ENCODE measurements at places on chromosomes 7 and 10.
A peak's percentile ranks its signal among the peaks of the same experiment; 100 is the strongest.

DNA sequence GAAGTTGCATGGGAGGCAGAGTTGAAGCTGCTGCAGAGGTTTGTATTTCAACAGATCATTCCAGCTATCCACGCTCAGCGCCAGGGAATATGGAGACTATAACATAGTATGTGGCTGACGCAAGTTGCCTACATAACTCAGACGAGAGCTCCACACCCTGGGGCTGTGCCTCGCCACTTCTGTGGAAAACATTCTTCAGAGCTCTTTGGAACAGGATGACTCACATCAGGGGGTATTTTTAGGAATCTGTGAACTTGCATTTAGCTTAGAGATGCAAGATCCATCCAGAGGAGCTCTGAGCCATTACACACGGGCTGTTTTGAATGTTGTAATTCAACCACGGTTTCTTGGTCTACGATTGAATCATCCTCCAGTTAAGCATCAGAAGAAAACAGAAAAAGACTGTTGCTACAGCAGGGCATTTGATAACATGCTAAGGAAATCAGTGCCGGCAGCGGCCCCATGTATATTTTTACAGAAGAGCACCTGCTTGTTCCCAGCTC, 481.5 kb upstream of the AKR1E2 start:
- DNase-seq = no peak

- DNase-seq = no peak
Measured at GRCh38 chr10:82742478-82742877, 867.5 kb downstream of the NRG3 start.

DNA sequence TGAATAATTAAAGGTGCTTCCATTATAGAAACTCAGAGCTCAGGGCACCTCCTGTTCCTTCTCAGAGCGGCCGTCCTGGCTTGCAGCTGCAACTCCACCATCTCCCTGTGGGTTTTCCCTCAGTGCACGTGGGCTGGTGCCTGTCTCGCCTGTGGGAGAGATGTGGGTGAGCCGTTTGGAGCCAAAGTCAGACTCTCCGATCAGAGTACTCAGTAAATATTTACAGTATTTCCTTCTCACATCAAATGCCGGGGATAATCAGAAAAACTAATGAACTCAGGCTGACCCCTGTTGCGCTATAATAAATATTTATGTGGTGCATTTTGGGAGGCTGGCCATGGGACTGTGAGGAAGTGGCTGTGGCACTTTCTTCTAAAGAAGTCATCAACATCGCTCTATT, 155.8 kb upstream of the HABP2 start:
- no peak for DNase-seq

DNA sequence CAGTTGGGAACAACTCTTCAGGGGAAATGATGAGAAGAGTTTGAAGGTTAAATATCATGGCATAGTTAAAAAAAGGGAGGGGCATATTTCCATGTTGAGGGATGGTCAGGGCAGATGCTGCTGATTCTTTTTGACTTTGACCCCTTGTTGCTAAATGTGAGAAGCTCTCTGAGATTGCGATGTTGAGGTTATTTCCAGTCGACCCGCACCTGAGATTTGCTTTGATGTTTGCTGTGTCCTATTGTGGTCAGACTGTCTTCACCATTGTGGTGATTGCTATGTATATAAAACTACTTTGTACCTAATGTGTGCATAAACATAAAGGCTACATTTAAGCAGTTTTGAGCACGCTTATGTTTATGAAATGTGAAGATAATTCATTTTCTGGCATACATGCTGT, 90.9 kb downstream of the BBS9 start:
- no peak for DNase-seq

DNA sequence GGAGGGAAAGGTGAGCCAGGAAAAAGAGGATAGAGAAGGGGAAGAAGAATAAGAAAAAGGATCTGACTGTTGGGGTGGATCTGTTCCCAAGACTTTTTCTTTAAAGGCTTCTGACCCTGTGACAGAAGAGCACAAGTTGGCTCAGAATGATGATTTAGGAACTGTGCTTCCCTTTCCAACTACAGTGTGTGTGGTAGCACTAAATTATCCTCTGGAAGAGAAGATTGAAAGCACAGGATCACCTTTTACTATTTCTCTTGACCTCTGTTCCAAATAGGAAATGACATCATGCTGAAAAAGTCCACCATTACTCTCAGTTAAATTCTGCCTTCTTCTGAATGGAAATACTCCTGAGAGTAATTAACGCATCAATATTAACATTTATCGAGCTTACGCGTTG, 47.2 kb downstream of the VAX1 start:
- DNase-seq = no peak

- no peak for DNase-seq
Measured at GRCh38 chr7:155529845-155530244, 16.5 kb downstream of the CNPY1 start.

DNA sequence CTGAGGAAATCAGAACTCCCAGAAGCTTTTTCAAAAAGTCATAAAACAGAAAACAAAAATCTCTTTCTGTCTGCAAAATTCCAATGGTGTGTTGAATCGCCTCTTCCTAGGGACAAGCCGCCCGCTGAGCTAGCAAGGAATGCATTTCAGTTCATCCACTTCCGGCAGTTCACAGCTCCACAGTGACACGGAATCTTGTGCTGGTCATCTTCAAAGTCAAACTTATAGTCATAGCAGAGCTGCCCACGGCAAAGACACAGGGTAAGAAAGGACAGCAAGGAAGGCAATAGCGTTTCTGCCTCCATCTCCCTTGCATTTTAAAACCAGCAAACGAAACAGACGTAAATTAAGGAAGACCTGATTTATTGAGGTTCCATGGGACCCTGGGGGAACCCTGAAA, 111.2 kb downstream of the GALNT11 start:
- no peak for DNase-seq

DNA sequence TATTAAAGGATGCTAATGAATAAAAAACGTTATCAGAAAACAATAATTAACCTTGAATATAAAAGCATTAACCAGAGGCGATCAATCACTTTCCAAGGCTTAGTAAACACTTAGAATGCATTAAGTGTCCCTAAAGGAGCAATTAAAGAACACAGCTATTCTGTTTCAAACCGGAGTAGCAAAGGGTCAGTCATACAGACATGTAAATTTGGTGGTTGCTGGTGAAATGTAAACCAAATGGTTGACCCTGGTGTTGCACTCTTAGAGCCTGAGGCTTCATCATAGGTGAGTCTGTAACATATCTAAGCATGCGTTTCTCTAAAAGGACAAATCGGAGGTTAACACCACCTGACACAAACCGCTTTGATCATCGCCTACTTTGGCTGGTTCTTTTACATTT, 1280.1 kb downstream of the TYW1 start:
- no peak for DNase-seq

GRCh38 chr7:22357311-22358175, 589 bp upstream of the RAPGEF5 start:
- DNase-seq = no peak

DNA sequence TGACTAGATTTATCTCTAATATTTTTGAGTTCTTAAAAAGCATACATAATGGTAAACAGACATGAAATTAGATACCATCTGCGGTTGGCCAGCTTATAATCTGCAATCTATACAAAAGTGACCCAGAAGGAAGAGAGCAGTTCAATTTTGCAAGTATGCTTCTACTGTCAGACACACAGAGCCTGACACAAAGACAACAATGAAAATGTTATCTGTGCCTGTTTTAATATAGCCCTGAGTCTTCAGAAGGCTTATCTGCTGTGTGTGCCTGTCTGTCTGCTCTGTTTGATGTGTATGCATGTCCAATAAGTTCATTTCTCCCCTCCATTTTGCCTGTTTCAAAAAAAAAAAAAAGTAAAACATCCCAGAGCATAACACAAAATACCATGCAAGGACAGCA, 73.3 kb upstream of the FHIP2A start:
- no peak for DNase-seq

DNA sequence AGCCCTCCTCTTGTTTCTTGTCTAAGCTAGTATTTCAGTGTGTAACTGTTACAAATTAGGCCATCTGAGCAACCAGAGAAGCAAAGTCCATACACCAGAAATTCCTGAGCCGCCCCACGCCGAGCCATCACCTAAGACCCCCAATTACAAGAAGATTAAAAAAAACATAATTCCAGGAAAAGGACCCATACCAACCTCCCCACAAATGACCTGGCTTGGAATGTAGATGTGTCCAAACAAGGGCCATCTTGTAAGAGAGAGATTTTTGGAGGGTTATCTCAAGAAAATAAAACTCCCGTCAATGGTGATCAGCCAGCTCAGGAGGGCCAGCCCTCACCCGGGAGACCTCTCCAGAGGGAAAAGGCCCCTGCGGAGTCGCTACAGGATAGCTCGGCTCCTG, 83.1 kb downstream of the LRGUK start:
- no peak for DNase-seq

DNA sequence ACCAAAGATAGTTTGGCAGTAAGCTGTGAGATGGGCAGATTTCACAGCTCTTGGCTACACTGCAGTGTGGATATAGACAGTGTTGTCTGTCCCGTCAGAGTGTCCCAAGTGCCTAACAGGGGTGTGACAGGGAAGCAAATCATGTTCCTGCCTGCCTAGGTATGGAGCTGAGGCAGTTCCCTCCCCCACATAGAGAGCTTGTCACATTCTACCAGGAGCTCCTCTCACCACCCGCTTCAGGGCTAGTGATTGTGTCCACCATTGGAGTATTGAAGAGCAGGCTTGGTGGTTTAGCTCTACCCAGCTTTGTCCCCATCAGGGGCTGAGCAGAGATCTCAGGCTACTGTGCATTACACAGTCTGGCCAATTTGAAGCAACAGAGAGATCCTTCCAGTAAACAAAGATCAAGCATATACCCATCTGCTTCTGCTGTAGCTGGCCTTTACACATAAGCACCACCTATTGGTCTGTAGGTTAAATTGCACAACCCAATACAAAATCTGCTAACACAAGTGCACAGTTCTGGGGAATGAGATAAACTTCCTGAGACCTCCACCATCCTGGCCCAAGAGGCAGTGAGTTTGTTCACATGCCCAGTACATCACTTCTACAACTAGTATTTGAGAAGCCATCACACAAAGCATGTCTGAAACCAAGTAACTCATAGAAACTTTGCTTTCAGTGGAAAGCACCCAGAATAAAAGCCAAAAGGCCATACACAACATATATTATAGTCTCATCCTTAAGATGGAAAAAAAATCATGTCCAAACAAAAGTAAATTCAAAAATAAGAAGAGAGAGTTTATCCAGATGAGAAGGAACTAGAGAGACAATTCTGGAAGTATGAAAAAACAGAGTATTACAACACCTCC, 67.3 kb downstream of the GLCCI1 start:
- peak; percentile 53 for DNase-seq

DNA sequence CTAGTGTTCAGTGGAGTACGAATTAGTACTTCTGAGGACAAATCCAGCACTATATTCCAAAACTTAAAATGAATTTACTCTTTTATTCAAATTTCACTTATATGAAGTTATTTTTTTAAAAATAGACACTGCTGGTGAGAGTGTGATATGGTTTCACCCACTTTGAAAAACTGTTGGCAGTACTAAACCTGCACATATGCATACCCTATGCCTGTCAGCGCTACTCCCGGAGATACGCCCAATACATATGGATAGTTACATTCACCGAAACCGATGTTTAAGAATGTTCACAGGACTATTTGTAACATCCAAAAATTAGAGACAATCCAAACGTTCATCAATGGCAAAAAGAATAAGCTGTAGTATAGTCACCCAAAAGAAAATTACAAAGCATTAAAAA, 69.6 kb downstream of the UBE2H start:
- no peak for DNase-seq

DNA sequence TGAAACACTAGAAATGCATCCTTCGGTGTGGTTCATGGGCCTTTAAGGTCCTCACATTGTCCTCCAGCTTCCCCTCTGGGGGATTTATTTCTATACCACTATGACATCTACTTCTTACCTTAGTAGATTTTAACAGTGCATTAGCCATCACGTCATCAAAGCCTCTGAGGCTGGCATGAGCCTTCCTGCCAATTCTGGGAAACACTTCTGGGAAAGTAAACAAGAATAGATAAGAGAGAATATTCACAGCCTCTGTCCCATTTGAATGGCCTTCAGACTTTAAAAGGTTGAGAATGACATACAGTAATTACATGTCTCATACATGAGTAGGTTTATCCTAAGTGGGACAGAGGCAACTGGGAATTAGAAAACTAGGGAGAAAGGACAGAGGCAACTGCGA, 89.7 kb downstream of the AMPH start:
- DNase-seq = no peak

DNA sequence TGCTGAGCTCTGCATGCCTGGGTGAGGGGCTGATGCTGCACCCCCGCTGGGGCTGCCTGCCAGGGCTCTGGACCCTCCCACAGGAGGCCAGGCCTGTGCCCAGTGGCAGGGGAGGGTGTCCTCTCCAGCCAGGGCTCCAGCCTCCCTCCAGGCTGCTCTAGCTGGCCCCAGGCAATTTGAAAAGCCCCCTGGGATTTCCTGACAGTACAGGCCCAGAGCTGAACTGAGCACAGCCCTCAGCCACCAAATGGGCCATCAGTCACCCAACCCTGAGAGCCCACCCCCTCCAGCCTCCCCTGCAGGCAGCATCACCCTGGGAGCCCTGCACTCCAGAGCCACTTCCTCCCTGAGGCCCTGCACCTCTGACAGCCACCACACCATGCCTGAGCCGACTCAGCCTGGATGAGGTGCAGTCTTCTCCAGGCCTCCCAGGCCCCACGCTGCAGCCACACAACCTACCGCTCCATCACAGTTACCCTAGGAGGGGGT, 101.8 kb upstream of the RET start:
- DNase-seq = no peak

DNA sequence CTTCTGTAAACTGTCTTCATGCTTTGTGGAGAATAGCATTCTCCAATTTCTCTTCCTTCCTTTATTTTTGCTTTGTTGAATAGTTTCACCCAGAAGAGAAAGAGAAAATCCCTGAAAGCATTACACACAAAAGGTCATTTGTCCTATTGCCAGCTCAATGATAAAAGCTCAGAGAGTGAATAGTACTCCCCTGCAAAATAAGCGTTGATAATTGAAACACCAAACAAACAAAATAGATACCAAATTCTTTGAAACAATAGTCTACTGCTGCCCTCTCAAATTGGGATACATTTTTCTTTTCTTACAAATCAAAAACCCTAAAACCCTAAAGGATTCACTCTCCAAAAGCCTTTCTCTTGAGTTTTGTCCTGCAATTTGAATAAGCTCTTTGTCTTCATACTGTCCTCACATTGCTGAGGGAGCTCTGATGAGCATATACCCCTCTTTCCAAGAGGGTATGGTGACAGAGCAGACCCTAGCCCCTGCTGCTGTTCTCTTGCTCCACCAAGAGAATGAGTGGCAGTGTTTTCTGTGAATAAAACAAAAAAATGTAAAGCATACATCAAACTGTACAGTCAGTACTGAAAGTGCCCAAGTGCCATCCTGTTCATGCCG, 134.4 kb downstream of the CSTF2T start:
- no peak for DNase-seq

GRCh38 chr7:148403466-148403993, 187.0 kb upstream of the C7orf33 start:
- no peak for DNase-seq

DNA sequence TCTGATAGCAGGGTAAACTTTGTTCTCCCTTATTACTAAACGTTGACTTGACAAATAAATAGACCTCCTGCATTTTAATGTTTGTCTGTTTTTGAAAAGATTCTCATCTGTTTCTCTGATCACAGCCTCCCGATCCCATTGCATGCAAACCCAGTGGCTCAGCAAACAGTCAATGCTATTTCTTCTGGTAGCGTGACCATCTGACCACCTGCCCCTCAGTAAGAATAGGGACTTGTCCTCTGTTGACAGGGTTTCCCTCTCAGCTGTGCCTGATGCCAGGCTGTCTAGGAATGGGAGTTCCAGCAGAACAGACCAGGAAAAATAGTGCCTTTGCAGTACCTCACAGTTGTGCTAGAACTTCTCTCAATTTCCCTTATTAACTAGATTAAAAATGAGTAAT, 40.7 kb upstream of the EBLN1 start:
- no peak for DNase-seq

Measured in AML-193 (cell line).